ENCODE measurements at places on chromosomes 6 and 20.

DNA sequence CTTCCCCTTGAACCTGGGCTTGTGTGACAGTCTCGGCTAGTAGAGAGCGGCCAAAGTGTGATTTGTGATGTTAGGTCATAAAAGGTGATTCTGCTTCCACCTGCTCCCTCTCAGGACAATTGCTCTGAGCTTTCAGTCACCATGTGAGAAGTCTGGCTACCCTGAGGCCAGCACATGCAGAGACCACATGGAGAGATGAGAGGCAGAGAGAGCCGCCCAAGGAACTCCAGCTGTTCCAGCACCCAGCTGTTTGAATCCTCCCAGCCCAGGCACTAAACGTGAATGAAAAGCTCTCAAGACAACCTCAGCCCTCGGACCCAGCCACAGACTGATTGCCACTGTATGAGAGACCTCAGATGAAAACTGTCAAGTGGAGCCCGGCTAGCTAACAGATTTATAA is 143.4 kb upstream of the EEF1E1 start:
- no peak for DNase-seq

- no peak for DNase-seq
Measured at GRCh38 chr6:157814883-157815282, 8.2 kb upstream of the SNX9 start.

- no peak for DNase-seq
Measured at GRCh38 chr20:61449057-61449609, 197.1 kb downstream of the CDH4 start.

DNA sequence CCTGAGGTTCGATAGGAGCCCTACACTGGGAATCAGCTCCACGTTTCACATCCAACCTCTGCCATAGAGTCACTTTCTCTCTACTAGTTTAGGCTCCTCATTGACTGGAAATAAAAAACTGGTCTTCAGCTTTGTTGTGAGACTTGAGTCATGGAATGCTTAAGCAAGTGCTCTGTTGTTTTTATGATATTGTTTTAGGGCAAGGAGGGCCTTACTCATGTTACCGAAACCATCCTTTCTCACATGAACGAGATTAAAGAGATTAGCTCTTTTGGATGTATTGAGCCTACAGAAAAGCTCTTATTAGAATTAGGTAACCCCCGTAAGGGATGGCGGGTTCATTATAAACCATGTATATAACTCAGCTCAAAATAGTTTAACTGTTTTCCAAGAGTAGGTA is 6.9 kb upstream of the MOCS1 start:
- DNase-seq, result no peak

GRCh38 chr20:20837574-20838021 is 125.2 kb upstream of the RALGAPA2 start:
- DNase-seq, result peak; percentile 54

DNA sequence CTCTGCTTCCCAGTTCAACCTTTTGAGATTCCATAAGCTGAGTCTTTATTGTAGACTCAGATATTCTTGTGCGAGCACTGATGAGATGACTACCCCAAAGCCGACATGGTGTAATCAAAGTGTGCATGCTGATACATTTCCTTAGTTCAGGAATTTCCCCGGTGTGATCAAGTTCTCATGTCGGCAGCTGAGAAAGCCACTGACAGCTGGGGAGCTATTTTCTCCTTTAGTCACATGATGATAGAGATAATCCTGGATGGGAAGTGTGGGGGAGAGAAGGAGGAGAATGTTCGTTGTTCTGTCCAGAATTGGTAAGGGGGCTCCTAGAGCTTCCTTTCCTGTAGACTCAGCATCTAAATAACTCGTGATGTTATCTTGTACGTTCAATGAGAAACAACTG is 7.7 kb upstream of the CAP2 start:
- no peak for DNase-seq

Measured in NCI-H2029 treated with DMSO at 0.1 percent for 48 hours (cell line).